Heart right ventricle (tissue), 16 donors: ENCODE measurements at places on chromosomes 1 and 21.

DNA sequence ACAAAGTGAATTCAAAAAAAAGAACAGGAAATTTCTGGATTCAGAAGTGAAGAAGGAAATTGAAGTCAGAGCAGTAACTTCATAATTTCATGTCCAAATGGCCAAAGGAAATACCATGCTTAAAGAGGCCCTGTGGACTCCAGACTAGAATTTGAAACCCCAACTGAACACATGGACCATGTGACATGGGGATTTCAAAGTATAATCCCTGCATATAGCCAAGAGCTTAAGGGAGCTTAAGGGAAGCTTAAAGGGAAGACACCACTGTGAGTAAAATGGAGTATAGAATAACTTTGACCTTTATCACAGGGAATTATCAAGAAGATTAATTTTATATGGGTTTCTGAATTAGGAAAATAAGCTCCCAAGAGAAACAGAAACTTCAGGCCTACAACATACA, 241.8 kb upstream of the POGK start:
- DNase-seq = no peak

DNA sequence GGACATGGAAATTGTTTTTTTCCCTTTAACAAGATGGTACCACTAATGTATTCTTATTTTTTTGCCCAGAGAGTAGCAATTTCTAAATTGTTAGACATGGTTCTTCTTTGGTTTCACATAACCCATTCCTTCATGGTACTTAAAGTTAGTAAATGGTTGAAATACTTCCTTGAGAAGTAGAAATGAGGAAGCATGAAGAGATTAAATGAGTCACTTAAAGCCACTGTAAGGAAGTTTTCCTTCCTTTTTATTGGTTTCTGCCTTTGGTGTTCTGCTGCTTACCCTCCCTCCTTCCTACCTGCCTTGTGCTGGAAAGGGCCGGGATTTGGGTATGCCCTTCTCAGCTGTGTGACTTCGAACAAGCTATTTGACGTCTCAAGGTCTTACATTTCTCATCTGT, 101.0 kb downstream of the KIF26B start:
- no peak for DNase-seq

DNA sequence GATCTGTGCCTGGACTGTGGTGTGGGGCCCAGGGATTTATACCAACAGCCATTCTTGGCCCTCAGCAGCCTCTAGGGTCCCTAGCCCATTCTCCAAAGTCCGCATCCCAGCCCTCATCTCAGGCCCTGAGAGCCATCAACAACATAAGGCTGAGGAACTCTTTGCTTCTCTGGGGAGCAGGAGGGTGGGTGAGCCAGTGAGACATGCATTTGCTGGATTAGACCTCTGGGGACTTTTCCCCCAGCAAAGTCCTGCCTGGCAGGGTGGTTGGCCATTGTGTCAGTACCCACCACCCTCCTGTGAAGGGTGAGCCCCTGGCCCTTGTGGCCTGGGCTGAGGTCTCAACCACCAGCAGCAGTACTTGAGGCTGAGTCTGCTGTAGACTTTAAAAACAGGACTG, 24.2 kb upstream of the FAM20B start:
- DNase-seq = no peak

GRCh38 chr1:53847980-53848379, 9.9 kb upstream of the NDC1 start:
- no peak for DNase-seq

GRCh38 chr1:208105756-208106155, 138.4 kb downstream of the PLXNA2 start:
- DNase-seq = no peak

GRCh38 chr21:45040739-45041138, 33.6 kb upstream of the ADARB1 start:
- DNase-seq = no peak

DNA sequence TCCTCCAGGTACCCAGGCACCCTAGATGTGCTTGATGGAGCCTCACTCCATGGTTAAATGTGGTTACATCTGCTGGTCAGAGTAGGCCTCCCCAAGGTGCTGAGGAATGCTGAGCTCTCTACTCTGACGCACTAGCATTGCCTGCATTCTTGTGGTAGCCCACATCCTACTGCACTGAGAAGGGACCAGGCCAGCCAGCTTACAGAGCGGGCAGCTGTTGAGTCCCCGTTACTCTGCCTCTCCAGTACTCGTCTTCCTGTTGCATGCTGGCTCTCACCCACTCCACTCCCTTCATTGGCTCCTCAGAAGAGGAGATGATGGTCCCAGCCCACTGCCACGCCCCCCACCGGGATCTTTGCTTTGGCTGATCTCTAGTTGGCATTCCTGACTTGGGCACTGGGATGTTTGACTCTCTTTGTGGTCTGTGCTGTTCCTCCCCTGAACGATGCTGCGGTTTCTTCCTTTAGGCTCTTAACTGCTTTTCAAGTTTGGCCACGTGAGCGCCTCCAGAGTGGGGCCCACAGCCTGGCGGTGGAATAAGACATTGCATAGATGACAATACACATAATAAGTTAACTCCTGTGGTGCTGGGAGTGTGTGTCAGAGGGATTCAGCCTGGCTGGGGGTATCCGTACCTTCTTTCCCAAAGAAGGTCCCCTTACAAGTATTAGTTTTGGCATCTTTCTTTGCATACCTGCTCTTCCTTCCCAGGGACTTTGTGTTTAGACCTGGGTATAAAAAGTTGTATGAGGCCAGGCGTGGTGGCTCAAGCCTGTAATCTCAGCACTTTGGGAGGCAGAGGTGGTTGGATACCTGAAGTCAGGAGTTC, 18.6 kb downstream of the AZIN2 start:
- no peak for DNase-seq

DNA sequence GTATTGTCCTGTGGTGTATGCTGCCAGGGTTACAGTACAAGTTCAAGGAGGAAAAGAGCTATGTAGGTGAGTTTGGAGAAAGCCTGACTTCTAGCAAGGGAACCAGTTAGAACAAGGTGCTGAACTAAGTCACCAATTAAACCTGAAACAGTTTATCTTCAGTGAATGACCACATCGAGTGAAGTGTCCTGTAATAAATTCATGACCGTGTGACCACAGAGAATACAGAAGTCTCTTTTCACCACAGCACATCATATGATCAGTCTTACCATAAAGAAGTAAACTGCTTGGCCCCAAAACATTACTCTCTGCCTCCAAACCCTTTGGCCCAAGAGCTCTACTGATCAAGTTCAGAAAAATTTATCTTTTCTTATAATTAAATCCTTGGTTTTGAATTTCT, 141.4 kb downstream of the DAB1 start:
- DNase-seq = no peak

DNA sequence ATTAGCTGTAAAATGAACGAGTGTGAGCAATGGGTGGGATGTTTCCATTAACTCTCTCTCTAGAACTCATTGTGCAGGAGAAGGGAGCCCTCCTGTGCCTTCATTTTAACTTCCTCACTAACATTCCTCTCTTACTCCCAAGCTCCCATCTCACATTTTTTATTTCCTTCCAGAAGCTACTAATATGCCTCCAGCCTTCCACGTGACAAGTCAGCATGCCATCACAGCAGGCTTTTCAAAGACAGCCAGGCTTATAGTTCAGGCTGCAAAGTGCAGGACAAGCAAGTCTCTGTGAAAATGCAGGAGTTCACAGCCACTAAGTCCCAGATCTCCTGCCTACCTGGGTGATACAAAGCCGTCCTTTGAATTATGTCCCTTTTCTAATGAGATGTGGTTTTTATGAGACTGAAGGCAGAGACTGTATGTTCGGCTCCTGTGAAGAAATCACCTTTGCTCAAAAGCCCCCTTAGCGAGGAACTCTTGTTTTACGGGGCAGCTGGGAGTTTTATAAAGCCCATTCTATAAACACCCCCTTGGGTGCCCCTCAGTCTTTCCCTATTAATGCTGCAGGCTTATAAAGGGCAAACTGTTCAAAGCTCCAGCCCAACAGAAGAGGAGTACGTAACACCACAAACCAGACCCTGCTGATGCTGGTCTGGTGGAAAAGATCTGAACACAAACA, 14.8 kb upstream of the ANGPTL7 start:
- DNase-seq = no peak

- DNase-seq = no peak
These were observed 123.8 kb downstream of the TLR5 start for GRCh38 chr1:223019256-223019655.

DNA sequence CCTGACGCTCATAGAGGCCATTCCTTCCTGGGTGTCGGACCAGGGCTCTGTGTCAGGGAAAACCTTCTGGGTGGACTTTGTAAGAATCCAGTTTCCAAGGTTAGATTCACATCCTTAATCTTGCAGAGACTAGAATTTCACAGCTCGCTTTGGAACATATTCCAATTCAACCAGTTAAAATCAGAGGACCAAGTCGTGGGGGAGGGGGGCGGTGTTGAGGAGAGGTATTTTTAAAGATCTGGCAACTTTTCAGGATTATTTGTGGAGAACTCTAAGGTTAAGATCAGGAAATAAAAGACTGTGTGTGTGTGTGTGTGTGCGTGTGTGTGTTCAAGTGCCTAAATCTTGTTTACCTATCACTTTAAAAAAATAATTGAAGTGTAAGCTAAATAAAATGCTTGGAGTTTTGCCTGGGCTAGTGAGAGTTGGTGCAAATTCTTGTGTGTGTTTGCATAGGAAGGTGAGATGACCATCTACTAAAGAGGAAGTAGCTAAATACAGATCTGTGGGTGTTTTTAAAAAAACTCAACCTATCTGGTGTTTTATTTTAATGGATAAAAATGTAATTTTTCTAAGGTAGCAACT, 21.8 kb downstream of the TENT5C start:
- no peak for DNase-seq

GRCh38 chr1:93704052-93704451, 22.4 kb upstream of the BCAR3 start:
- DNase-seq = no peak

GRCh38 chr1:183991756-183992155, 45.8 kb downstream of the COLGALT2 start:
- DNase-seq = no peak
